ENCODE measurements at places on chromosomes 13 and 19.

DNA sequence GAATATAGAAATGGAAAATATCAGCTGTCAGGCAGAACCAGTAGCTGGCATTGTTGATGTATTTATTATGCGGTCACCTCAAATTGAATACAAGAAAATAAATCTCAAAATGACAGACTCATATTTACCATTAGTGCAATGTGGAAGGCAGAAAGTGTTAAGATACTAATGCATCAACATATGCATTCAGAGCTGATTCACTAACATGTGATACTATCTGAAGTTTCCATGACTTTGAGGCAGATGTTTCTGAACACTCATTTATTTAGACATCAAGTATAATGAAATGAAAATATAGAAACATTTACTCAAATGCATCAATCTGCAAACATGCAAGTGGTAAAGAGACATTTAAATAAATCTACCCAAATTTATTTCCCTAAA is 474.2 kb upstream of the SLC10A2 start:
- DNase-seq = no peak

GRCh38 chr13:75325711-75326110 is 156.3 kb downstream of the TBC1D4 start:
- no peak for DNase-seq

- DNase-seq = no peak
Measured at GRCh38 chr19:2524840-2525723, 49.2 kb downstream of the GADD45B start.

DNA sequence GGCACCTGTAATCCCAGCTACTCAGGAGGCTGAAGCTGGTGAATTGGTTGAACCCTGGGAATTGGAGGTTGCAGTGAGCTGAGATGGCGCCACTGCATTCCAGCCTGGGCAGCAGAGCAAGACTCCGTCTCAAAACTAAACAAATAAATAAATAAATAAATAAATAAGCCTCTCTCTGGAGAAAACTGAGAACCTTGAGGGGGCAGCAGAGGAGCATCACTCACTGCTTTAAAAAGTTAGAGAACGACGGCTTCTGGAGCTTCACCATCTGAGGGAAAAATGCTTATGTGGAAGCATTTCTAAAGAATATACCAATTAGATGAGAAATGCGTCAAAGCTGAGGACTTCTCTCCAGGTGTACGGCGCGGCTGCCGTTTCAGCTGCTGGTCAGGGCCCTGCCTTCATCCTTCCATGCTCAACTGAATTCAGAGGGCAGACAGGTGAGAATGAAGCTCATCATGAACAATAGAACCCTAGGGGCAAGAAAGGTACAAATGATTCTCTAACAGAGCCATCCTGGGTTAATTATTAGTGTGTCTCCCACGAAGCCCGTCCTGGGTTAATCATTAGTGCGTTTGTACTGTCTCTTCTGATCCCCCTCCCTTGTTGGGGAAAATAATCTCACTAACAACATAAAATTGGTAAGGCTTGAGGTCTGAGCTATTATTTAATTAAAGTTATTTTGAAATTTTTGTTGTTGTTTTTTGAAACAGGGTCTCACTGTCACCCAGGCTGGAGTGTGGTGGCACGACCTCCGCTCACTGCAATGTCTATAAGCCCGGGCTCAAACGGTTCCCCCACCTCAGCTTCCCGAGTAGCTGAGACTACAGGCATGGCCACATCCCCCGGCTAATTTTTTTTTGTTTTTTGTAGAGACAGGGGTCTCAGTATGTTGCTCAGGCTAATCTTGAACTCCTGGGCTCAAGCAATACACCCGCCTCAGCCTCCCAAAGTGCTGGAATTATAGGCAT is 80.1 kb downstream of the IPO5 start:
- peak; percentile 39 for DNase-seq

DNA sequence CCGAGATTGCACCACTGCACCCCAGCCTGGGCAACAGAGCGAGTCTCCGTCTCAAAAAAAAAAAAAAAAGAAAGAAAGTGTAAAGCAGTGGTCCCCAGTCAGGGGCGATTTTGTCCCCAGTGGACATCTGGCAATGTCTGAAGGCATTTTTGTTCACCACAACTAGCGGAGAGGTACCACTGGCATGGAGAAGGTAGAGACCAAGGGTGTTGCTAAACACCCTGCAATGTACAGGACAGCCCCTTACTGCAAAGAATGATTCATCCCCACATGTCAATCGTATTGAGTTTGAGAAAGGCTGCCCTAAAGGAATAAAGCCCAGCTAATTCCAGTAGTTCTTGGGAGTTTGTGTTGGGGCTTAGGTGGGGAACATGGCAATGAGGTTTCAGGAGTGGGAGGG is 38.7 kb downstream of the CYP4F2 start:
- no peak for DNase-seq

- DNase-seq = no peak
Measured at GRCh38 chr19:49872245-49873128, 4.7 kb downstream of the AKT1S1 start.

- no peak for DNase-seq
Measured at GRCh38 chr19:29923653-29924052, 18.4 kb upstream of the URI1 start.

GRCh38 chr19:3942790-3943409 is 10.0 kb downstream of the NMRK2 start:
- no peak for DNase-seq

GRCh38 chr13:73571376-73571775 is 512.6 kb downstream of the KLF5 start:
- no peak for DNase-seq

DNA sequence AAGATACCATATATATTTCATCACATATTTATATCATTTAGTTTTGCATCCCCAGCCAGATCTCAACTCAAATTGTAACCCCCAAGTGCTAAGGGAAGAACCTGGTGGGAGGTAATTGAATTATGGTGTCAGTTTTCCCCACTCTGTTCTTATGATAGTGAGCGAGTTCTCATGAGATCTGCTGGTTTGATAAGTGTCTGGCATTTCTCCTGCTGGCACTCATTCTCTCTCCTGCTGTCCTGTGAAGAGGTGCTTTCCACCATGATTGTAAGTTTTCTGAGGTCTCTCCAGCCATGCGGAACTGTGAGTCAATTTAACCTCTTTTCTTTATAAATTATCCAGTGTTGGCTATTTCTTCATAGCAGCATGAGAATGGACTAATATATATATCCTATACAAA is 462.5 kb upstream of the SLITRK5 start:
- DNase-seq = no peak

- DNase-seq = no peak
Measured at GRCh38 chr13:76950101-76950500, 1.8 kb downstream of the ACOD1 start.

- DNase-seq = no peak
Measured at GRCh38 chr19:19464339-19465098, 50.8 kb downstream of the TSSK6 start.

DNA sequence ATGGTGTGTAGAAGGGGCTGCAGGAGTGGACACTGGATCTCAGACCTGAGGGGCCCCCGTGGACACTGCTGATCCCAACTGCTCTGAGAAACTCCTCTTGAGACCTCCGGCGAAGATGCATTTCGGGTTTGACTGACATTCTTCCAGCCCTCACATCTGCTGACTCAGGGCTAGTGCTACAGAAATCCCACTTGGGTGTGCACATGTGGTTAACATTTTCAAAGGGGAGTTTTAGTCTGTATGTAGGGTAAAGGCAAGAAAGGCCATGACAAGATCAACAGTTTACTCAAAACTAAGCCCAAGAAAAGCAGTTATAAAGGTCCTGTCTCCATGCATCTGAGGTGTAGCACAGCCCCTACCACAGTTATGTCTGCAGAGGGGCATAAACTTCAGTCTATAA is 31.2 kb downstream of the DLEU7 start:
- no peak for DNase-seq

DNA sequence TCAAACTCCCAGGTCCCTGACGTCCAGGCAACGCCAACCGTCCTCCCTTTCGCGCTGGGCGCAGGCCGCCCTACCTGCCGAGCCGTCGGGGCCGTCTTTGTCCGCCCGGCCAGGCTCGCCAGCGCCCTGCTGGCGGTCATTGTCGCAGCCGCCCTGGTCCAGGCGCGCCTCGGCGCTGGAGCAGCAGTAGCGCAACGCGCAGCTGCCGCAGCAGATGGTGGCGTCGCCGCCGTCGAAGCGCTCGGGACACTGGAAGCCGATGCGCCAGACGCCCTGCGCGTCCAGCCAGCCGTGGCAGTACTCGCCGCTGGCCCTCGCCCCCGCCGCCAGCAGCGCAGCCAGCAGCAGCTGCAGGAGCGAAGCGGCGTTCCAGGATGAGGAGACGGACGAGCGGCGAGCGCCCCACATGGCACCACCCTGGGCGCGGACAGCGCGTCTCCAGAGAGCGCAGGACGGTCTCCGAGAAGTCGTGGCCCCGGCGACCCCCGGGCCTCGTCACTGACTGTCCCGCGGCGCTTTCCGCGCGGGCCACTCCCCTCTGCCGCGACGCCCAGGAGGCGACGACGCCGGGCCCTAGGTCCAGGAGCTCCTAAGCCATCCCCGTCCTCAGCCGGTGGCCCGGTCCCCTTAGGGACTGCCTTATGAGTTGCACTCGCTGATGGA is 1.1 kb downstream of the SHISA2 start:
- DNase-seq = peak; percentile 36

DNA sequence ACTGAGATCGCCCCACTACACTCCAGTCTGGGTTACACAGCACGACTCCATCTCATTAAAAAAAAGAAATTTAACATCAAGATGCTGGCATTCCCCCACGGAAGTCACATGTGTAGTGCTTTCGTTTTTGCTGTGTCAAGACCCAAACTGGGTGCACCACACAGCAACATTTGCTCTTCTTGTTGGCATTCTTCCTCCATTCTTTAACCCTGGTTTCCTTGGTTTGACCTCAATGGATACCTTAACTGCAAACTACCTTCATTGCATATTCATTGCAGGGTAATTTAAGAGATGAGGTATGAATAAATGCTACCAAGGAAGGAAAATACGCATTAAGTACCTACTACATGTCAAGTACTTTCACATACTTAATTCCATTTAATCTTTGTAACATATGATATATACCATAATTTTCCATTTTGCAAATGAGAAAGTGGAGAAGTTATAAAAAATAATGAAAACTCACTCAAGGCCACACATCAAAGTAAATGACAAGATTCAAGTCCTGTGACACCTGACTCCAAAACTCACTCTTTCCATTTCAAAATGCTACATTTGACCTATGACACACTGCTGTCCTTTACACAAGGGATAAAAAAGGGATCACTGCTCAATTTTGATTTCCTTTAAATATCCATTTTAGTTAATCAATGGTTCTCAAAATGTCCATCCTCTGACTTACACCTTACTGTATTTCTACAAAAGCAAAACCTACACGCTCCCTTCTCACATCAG is 59.2 kb downstream of the STK24 start:
- DNase-seq = no peak

DNA sequence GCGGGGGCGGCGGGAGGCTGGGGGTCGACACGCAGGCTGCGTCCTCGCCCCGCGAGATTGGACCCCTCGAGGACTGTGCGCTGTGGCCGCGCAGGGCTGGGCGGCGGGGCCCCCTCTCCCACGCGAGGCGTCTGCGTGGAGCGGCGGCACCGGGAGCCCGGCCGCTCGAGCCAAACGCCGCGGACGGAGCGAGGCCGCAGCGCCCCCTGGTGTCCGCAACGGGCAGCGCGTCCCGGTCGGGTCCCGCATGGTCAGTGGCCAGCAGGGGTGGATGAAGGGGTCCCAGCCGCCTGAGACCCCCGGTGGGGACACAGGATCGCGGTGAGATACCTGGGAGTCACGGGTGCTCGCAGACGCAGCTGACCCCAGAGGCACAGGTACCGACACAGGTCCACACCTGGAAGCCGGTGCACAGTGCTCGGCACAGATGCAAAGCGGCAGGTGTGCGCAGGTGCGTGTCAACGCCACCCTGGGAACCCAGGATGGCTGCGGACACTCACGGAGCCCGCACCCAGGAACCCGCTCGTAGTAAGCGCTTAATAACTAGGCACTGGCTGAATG is 2.1 kb upstream of the CIRBP start:
- DNase-seq = peak; percentile 81

DNA sequence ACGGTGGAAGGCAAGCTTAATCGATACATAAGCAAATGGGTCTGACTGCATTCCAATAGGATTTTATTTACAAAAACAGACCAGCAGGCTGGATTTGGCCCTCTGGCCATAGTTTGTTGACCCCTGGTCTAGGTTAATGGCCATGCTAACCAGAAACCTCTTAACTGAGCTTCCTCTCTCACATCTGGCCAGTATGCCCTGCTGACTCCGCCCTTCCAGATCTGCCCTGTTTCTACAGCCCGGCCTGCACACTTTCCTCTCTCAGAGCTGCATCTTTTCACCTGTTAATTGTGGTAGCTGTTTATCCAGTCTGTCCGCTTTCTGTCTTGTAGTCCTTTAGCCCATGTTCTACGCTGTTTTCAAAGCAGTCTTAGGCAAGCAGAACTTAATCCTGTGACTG is 25.6 kb downstream of the EDNRB start:
- no peak for DNase-seq

DNA sequence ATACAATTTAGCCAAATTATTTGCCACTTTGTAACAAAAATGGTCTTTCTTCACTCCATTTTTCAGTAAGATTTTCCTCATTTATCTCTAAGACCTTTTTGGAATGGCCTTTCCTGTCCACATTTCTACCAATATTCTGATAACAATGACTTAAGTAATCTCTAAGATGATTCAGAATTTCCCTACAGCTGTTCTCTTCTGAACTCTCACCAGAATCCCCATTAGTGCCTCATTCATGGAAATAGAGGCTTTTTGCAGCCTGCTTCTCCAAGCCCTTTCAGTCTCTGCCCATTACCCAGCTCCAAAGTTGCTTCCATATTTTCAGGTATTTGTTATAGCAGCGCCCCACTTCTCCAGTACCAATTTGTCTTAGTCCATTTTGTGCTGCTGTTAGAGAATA is 867.0 kb downstream of the GPC5 start:
- DNase-seq = no peak

DNA sequence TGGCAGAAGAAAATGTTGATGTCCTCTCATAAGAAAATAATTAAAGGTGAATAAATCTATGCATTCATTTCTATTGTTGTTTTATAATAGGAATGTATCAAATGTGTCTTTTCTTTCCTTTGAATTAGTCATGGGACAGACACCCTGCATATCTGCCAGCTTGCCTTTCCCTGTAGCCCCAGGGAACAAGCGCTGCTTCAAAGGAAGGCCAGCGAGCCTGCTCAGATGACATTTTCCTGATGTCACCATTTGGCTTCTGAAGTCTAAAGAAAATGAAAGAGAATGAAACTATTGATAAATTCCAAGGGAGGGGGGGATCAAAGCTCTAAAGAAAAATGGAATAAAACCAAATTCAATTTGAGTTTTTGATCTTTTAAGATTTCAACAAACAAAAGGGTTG is 574.8 kb downstream of the IRS2 start:
- DNase-seq = no peak

DNA sequence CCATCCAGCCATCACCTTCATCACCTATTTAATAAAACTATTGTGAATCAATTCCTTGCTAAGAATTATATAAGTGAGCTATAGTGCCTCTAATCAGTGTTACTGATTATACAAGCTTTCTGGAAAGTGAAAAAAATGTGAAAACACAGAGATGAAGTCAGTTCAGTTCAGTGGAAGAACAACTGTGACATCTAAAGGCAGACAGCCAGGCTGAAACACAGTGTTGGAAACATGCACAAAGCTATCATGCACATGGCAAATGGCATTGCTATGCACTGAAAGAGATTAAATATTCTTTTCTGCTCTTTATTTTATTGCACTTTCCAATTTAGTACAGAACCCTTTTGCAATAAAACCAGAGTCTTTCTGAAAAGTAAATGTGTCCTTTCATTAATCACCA is 294.0 kb downstream of the RBM26 start:
- no peak for DNase-seq

- no peak for DNase-seq
Measured at GRCh38 chr19:49455773-49456172, 2.7 kb downstream of the ALDH16A1 start.

Data from head of caudate nucleus (tissue), 42 donors.